ENCODE measurements at places on chromosomes 11 and 22.

GRCh38 chr22:49674479-49675050, 153.1 kb downstream of the BRD1 start:
- no peak overlapping the region for H3K4me3 ChIP-seq
- peaks cover 7% of the 10 kb centered on the region for H3K27me3 ChIP-seq
- H3K36me3 ChIP-seq = peaks cover 11% of the 10 kb centered on the region

GRCh38 chr11:88438721-88439120, 101.2 kb upstream of the CTSC start:
- no peak for DNase-seq
- H3K4me3 ChIP-seq = no peak overlapping the region
- H3K4me1 ChIP-seq = no peaks in the 10 kb centered on the region
- H3K27me3 ChIP-seq = peaks cover 2% of the 10 kb centered on the region

DNA sequence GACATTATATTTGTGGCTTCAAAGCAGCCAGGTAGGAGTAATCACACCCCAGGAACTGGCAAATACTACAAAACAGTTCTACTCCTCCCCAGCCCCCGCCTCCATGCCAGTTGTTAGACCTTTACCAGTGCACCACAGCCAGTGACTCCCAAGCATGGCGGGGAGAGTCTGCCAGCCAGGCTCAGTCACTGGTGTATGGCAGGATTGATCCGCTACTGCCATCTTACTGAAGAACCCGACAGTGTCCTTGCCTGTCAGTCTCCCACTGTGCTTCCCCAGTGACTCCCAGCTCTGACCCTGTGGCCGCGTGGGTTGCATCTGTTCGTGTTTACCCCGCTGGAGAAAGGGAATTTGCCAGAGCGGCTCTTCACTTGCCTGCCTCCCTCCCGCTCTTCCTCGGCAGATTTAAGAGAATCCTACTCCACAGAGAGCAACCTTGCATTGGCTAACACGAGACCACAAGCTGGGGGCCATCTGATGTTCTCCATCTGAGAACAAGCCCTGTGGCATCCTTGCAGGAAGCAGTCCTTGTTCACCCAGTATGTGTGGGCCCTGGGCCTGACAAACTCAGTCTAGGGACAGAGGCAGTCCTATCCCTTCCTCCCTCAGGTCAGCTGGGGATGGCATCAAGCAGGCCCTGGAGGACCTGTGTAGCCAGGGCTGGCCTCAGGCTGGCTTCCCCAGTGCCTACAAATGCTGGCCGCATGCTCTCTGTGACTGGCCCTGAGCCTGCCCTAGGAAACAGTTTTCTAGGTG, 33.1 kb downstream of the GNAZ start:
- no peak overlapping the region for H3K4me3 ChIP-seq
- H3K36me3 ChIP-seq = no peaks in the 10 kb centered on the region
- no peak for DNase-seq
- H3K27ac ChIP-seq = no peak overlapping the region
- H3K4me1 ChIP-seq = peaks cover 29% of the 10 kb centered on the region

GRCh38 chr22:29916007-29916544, 33.1 kb downstream of the MTMR3 start:
- H3K27ac ChIP-seq = peak overlapping the region; percentile 29
- peaks cover 1% of the 10 kb centered on the region for H3K4me1 ChIP-seq
- H3K4me3 ChIP-seq = no peak overlapping the region
- peaks cover 3% of the 10 kb centered on the region for H3K27me3 ChIP-seq
- DNase-seq = no peak

GRCh38 chr11:85665733-85666132, 804 bp upstream of the CREBZF start:
- peaks cover 12% of the 10 kb centered on the region for H3K27me3 ChIP-seq
- no peaks in the 10 kb centered on the region for H3K36me3 ChIP-seq
- peak overlapping the region; percentile 6 for H3K27ac ChIP-seq
- peaks cover 5% of the 10 kb centered on the region for H3K4me1 ChIP-seq

- H3K27me3 ChIP-seq = no peaks in the 10 kb centered on the region
- H3K27ac ChIP-seq = no peak overlapping the region
- DNase-seq = no peak
- H3K4me1 ChIP-seq = no peaks in the 10 kb centered on the region
Observed at GRCh38 chr11:99739464-99740089, 718.8 kb downstream of the CNTN5 start.

DNA sequence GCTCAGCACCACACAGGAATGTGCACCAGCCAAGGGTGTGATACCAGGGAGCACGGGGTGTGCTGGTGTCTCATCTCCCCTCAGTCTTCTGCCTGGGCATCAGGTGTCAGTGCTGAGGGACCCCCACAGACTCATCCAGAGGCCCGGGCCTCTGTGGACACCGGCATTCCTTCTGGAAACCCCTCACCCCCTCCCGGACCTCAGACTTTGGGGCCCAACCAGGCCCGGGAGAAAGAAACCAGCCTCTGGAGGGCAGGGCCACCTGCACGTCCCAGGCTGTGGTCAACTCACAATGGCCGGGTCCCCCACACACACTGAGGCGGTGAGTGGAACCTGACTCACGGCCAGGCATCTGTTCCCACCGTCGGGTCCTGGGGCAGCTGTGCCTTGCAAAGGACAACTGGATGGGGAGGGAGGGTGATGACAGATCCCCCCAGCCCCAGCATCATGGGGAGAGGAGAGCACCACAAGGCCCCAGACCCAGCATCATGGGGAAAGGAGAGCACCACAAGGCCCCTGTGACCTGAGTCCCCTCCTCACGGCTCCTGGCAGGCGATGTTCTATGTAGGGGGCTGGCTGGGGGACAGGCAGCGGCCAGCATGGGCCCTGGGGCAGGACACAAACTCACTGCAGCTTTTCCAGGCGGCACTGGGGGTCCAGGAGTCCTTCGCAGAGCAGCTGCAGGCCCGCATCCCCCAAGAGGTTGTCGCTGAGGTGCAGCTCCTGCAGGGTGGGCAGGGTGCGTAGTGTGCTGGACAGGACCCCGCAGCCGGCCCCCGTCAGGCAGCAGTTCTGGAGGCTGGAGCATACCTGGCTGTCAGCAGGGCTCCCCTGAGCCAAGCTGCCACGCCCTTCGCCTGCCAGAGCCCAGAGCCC, 7.6 kb downstream of the RNH1 start:
- no peak overlapping the region for H3K4me3 ChIP-seq
- peaks cover 4% of the 10 kb centered on the region for H3K4me1 ChIP-seq
- H3K27ac ChIP-seq = no peak overlapping the region

DNA sequence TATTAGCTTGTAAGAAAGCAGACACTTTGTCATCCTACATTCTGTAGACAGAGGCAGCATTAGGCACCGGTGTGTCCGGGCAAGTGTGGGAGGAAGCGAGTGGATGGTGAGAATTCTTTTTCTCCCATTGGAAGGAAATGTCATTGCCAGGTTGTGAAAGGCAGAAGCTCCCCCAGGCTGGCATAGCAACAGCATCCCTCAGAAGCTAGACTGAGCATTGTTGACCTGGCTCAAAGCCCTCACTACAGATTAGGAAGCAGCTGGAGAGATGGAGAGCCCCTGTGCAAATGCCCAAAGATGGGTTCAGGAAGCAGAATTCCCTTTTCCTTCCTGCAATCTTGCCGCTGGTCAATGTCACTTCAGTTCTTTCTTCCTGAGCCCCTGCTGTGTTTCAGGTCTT, 1299.3 kb downstream of the TBC1D22A start:
- H3K27me3 ChIP-seq = peaks cover 5% of the 10 kb centered on the region
- H3K4me3 ChIP-seq = no peak overlapping the region
- DNase-seq = no peak
- no peak overlapping the region for H3K27ac ChIP-seq
- no peaks in the 10 kb centered on the region for H3K36me3 ChIP-seq
